ENCODE measurements at places on chromosomes 1 and 21.

GRCh38 chr1:25794325-25794724 lies 5.7 kb upstream of the SELENON start:
- DNase-seq = no peak

DNA sequence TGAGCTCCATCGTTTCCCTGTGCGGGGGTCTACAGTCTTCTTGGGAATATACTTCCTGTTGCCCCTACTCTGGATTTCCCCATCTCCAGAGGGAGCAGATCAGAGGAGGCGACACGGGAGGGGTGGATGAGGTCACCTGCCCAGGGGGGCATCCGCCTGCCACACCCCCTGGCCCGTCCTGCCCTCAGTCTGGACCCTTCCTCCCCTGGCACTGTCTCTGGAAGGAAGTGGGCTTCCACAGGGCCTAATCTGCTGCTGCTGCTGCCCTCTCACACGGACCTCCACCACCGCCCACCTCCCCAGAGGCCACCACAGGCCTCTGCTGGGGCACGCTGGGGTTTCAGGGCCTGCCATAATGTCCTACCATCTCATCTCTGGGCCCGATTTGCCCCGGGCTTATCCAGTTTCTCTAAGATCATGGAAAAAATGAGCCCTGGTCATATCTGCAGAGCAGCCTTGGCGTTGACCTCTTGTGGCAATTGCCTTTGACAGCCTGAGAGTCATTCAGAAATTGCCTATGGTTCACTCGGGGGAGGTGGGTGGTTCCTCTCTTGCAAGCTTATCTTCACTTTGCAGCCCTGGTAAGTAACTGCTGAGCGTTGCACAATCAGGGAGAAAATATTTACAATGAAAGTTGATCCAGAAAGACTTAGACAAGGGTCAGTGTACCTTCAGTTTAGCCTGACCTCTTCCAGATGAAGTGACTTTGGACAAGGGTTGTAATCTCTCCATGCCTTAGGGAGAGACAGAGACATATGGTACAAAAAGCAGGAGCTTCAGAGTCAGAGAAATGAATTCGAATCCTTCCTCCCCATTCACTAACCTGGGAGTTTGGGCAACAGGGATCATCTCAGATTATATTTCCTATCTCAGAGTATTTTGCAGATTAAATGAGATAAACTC lies 252.4 kb downstream of the TOMM20 start:
- no peak for DNase-seq

DNA sequence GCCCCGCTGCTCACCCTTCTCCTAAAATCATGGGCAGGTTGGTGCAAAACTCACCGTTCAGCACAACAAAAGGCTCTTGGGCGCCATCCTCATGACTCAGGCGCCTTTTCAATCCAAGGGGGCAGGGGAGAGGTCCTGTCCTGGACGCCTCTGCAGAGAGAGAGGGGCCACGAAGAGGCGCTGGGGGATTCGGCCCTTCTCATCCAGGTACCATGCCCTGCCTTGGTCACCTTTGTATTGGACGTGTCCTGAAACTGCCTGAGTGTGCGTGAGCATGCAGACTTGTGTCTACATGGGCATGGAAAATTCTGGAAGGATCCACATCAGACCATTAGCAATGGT lies 53.5 kb downstream of the SLC37A1 start:
- no peak for DNase-seq

GRCh38 chr1:173267453-173267945 lies 60.4 kb upstream of the TNFSF4 start:
- DNase-seq = no peak

DNA sequence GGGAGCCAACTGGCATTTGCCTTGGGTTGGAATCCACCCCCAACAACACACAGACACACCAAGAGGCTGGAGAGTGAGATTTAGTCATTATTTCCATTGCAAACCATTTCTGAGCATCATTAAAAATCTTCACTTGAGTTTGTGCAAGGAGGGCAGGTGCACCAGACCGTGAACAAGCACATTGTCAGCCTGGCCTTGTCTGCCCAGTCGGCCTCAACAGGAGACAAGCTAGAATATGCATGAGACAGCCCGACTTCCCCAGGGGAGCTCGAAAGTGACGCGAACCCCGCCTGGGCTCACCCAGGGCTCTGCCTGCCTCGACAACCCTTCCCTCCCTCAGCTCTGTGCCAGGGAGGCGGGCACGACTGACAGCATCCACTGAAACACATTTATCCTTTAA lies 15.4 kb upstream of the GUCA2B start:
- no peak for DNase-seq

DNA sequence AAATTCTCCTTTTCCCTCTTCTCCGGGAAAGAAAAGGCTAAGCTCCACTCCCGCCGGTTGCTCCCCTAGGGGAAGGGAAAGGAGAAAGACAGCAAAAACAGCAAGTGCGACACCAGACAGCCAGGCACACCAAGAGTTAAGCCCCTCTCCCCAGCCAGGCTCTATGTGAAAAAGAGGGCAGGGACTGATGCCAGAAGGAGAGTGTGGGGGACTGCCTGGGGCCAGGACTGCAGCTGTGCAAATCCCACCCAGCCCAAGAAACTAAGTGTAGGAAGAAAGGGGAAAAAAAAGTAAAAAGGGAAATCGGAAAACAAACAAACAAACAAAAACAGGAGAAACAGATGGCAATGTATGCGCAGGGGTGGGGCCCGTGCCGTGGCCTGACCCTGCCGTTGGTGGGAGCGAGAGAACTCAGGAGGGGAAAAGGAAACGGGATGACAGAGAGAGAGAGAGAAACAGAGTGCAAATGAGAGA lies 27.7 kb upstream of the FMO1 start:
- DNase-seq = no peak

- DNase-seq = no peak
Measured at GRCh38 chr1:236457775-236458174, 63.7 kb downstream of the EDARADD start.

DNA sequence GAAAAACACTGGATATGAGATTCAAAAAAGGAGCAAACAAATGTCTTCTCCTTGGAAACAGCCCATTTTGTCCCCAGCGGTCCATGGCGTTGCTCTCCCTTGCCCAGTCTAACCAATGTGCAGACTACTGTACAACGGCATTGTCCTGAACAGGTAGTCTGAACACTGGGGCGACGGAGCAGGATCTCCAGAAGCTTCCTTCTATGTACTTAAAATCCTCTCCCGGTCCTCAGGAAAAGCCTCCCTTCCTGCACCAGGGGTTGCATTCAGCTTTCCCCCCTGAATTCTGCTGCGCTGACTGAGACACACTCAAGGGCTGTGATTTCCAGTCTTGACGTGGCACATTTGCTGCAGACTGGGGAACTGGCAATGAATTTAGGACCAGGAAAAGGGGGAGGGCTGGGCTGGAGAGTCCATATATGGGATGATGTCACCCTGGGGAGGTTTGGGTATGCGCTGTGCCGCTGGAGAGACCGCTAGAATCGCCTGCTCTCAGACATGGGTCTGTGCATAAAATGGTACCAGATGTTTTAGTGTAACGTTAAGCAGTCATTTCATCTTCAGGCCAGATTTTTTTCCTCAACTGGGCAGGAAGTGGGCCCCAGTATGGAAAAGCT lies 275.9 kb upstream of the C1orf105 start:
- no peak for DNase-seq

GRCh38 chr1:41950820-41951219 lies 32.1 kb upstream of the HIVEP3 start:
- no peak for DNase-seq
